ENCODE measurements at places on chromosomes 7 and 10. TPM values are rescaled to one million over a fixed set of nuclear protein-coding genes. Genes with fewer than 3 reads are reported as not detected.

The SPDYE5 gene
- total RNA-seq: not detected

GRCh38 chr10:131865223-131865917 is 35.4 kb upstream of the PPP2R2D start:
- no peak overlapping the region for H3K4me3 ChIP-seq
- no peak for DNase-seq
- no peaks in the 10 kb centered on the region for H3K4me1 ChIP-seq
- peaks cover 2% of the 10 kb centered on the region for H3K27me3 ChIP-seq
- H3K36me3 ChIP-seq: no peaks in the 10 kb centered on the region

The LIPM gene
- total RNA-seq: not detected

DNA sequence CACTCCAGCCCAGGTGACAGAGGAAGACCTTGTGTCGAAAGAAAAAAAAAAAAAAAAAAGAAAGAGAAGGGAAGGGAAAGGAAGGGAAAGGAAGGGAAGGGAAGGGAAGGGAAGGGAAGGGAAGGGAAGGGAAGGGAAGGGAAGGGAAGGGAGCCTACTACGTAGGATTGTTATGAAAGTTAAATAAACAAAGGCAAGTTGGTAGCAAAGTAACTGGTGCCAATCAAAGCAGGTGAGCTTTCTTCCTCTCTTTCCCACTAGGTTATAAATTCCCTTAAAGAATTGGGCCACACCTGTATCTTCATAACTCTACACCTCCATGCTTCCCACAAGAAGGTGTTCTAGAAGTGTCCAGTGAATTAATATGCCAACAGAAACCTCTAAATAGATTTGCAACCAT is 96.3 kb upstream of the AFAP1L2 start:
- no peaks in the 10 kb centered on the region for H3K36me3 ChIP-seq
- no peaks in the 10 kb centered on the region for H3K27me3 ChIP-seq
- no peak overlapping the region for H3K27ac ChIP-seq
- H3K4me1 ChIP-seq: peaks cover 9% of the 10 kb centered on the region
- DNase-seq: no peak
